Bladder microvascular endothelial cell (primary cell): ENCODE measurements at places on chromosomes 16 and 17. TPM values are rescaled to one million over a fixed set of nuclear protein-coding genes. Genes with fewer than 3 reads are reported as not detected.

The MIEF2 gene
- total RNA-seq = 12.5 and 21.8 TPM in 2 replicates

The PHOSPHO1 gene
- total RNA-seq = not detected in 2 replicates

The LASP1 gene
- 78.5 and 148 TPM in 2 replicates for total RNA-seq

The XAF1 gene
- total RNA-seq = 21.0 and 33.1 TPM in 2 replicates

The KRTAP9-2 gene
- not detected in 2 replicates for total RNA-seq

The B3GNT9 gene
- 1.3 and 4.0 TPM in 2 replicates for total RNA-seq

The CHST4 gene
- not detected in 2 replicates for total RNA-seq

The PPP1R27 gene
- not detected in 2 replicates for total RNA-seq

The QPRT gene
- 0.81 TPM in 1 of 2 replicates, not detected in the other for total RNA-seq

The TLCD3B gene
- 0.16 TPM in 1 of 2 replicates, not detected in the other for total RNA-seq

The GCGR gene
- total RNA-seq = not detected in 2 replicates

The C16orf74 gene
- total RNA-seq = 8.4 and 11.0 TPM in 2 replicates

The TMEM238L gene
- not detected in 2 replicates for total RNA-seq

The SLC9A5 gene
- 0.32 and 0.82 TPM in 2 replicates for total RNA-seq
